Fibroblast of skin of scalp (primary cell): ENCODE measurements at places on chromosomes 12 and 14.

DNA sequence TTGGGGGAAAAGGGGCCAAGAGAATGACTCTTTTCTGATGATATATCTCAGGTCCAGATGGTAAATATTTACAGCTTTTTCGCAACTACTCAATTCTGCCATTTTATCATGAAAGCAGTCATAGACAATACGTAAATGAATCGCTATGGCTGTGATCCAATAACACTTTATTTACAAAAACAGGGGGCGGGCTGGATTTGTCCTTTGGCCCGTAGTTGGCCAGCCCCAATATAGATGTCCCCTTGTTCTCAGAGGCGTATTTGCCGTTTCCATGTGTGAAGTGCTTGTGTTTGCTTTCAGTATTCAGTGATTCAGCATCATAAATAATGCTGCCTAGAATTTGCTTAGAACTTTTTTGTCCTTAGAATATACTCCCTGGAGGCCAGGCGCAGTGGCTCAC lies 77.2 kb downstream of the CCDC92 start:
- DNase-seq: no peak

DNA sequence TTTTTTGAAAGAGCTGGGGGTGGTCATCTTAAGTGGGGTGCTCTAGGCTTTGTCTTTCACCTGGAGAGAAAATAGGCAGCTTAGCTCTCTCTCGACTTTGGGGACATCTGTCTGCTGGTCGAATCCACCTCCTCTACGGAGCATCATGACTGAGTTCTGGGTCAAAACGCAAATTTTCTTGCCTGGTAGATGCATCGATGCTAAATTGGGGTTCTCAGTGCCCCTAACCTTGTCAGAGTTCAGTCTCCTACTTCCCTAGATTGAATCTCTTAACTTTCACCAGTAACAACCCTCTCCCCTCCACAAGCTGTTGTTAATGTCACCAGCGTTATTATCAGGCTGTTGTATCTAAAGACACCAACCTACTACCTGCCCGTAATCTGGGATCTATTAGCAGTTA lies 682 bp downstream of the FLRT2 start:
- no peak for DNase-seq

DNA sequence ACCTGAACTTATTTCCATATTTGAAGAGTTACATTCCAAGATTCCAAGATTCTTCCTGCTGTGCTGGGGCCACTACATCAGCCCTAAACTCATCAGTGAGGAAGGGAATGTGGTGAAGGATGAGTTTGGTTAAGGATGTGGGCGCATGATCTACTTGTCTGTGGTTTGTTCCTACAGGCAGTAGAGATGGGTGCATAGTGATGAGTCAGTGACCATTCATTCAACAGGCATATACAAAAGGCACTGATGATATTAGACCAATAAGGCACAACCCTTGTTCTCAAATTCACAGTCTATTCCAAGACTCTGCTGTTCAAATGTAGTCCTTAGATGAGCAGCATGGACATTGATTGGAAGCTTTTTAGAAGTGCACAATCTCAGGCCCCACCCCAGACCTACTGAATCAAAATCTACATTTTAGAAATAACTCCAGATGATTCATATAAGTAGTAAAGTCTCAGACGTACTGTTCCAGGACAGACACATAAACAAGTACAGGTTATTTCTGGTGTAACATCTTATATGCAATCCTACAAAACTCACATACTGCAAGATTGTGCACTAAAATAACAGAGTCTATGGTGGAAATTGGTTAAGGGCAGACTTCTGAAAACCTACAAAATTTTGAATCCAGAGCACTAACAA lies 47.7 kb upstream of the MAP3K9 start:
- peak; percentile 95 for DNase-seq

GRCh38 chr14:80426683-80427082 lies 215.4 kb upstream of the DIO2 start:
- no peak for DNase-seq

DNA sequence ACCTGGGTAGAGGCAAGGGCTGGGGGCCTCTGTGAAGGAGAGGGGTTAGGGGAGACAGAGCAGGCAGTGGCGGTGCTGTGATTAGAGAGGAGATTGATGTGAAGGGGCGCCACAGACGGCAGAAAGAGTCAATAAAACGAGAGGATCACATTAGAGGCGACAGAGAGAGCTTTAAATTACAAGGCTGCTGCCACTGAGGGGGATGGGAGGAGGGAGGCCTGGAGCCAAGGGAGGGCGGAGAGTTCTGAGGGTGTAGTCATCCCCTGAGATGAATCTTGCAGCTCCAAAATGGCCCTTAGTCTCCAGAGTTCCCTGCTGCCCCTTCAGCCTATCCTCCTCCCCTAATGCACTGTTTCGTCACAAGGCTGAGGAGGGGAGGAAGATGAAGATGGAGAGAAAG lies 12.8 kb downstream of the ZFHX2 start:
- DNase-seq: peak; percentile 38
